ENCODE measurements at places on chromosomes 13 and 19.

DNA sequence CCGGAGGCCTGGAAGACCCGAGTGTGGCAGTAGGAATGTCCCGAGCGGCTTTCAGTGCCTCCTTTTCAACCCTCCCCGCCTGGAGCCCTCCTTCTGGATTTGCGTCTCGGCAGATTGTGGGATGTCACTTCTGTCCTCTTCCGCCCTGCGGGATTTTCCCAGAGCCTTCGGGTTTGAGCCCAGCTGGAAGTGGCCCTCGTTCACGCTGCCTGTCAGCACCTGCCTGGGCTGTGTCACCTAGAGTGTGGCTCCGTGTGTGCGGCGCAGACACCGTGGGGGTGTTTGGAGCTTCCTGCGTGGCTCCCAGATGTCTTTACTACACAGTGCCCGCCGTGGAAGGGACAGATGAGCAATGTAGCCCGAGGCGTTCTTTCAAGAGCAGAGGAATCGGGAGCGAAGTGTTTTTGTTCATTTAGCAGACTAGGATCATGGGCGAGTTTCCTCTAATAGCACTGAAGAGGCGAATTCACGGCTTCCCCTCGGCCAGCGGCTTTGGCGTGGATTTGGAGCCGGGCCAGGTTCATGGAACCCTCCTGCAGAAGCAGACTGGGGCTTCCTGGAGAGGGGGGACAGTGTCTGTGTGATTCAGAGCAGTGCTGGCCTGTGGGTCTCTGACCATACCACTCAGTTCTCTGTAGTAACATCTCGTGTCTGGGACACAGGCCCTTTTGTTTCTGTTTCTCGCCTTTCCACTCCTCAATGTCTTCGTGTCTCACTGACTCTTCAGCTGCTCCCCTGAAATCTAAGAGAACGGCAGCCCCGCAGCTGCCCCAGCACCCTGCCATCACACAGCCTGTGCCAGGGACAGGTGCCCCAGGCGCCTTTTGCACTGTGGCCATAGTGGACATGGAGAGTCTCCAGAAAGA, 68.0 kb downstream of the KDM4B start:
- DNase-seq, result no peak

- no peak for DNase-seq
These were observed 121.2 kb downstream of the SHISA2 start for GRCh38 chr13:25930653-25931052.

GRCh38 chr19:13195678-13196077, 45.5 kb downstream of the IER2 start:
- peak; percentile 30 for DNase-seq

DNA sequence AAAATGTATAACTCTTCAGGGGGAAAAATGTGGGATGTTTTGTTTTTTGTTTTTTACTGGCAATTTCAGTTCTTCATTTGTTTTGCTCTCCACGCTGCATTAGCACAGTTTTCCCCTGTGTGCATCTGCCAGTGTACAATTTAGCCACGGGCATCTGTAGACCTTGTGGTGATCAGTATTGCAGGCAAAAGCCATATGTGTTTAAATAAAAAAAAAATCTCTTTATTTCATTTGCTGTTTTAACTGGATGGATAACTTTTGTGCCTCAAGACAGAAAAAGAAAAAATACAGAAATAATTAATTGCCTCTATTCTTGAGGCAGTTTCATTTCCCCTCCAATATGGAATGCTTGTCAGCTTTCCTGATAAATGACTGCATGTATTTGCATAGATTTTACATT, 7.9 kb upstream of the MAB21L1 start:
- no peak for DNase-seq

DNA sequence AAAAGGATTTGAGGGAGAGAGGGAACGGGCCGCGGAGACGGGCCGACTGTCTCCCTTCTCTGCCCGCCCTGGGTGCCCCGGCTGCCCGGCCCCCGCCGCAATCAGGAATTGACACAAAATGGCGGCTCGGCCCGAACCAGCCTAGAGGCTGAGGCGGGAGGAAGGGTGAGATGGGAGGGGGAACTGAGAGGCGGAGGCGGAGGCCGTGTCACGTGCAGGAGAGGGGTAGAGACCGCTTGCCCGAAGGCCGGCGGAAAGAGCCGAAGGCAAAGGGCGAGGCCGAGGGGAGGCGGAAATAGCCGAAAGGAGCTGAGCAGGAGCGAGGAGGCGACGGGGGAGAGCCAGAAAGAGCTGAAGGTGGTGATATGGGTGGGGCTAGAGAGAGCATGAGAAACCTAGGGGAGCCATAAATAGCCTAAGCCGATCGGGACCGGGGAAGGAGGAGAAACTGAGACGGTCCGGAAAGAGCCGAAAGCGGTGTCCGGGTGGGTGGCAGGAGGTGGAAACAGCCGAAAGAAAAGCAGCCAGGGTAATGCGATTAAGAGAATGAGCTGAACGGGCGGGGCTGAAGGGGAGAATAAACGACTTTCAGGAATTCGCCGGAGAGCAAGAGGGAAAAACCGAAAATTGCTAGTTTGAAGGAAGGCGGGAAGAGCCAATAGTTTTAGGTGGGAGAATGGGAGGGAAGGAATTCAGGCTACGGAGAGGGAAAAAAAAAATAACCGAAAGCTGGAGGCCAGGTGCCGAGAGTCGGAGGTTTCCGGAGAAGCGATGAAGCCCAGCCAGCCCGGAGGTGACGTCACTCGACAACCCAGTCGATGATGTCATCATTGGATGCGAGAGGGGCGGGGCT, at the start of gene ZC3H4:
ZC3H4 (minus strand) TSS at position 780 of the 853 bp plus-strand sequence. CDS start 1,192 bp downstream, outside the sequence.
- peak; percentile 100 for DNase-seq

- no peak for DNase-seq
These were observed 166.6 kb downstream of the SLITRK6 start for GRCh38 chr13:85632526-85633195.

DNA sequence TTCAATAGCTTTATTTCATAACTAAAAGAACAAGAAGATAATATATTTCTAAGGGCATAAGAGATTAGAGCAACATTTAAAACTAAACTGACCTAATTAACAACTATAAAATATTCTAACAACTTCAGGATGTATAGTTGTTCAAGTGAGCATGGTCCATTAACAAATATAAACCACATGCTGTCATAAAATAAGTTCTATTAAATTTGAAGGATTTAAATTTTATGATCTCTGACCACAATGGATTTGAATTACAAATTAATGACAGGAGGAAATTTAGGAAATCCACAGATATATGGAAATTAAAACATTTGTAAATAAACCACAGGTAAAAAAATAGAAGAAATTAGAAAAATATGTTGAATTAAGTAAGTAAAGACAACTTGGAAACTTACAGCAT, 196.5 kb upstream of the PCDH20 start:
- no peak for DNase-seq

DNA sequence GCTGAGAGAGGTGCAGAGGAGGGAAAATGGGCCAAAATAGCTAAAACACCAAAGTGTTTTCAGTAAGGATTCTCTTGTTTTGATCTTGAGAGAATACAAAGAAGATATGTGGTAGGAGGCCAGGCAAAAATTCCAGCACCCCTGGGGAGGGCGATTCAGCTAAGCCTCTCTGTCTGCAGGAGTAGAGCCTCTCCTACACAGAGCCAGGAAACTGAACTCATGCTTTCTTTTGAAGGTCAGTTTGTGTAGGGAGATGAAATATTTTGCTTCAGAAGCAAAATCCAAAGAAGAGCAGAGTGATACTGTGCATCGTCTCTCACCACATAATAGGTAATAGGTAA, 565.0 kb downstream of the FGF9 start:
- DNase-seq, result no peak

GRCh38 chr19:1251330-1252220, 3.2 kb downstream of the MIDN start:
- peak; percentile 56 for DNase-seq

DNA sequence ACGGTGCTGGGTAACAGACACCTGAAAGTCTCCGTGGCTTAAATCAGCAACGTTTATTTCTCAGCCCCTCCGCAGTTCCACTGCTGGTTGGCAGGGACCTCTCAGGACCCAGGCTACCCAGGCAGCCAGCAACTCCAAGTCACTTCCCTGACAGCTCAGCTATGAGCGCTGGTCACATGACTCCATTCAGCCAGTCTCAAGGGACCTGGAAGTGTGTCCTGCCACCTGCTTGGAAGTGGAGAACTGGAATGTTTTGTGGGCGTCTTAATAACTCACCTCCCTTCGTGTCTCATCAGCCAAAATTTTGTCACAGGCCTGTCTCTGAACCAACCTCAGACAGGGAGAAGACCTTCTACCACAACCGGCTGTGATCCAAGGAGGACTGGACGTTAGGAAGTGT, 72.8 kb downstream of the DPF1 start:
- no peak for DNase-seq

DNA sequence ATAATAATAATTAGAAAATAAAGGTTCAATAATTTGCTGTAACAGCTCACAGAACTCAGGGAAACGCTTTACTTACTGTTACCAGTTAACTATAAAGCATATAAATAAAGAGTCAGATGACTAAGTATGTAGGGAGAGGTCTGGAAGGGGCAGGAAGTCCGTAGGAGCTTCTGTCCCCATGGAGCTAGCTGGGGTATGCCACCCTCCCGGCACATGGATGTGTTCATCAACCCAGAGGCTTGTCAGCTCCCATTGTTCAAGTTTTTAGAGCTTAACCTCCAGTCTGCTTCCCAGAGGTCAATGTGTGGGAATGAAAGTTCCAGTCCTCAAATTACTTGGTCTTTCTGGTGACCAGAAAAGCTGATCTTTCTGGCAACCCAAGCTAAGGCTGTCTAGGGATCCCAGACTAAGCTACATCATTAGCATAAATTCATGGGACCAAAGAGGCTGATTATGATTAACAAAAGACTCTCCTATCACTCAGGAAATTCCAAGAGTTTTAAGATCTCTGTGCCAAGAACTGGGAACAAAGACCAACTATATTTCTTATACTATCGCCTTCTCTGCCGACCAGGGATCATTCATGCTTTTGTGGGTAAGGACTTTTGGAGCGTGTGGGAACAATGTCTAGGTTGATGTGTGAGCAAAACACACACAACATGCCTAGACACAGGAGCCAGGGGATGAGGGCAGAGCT, 31.7 kb upstream of the ZNF507 start:
- DNase-seq, result no peak

DNA sequence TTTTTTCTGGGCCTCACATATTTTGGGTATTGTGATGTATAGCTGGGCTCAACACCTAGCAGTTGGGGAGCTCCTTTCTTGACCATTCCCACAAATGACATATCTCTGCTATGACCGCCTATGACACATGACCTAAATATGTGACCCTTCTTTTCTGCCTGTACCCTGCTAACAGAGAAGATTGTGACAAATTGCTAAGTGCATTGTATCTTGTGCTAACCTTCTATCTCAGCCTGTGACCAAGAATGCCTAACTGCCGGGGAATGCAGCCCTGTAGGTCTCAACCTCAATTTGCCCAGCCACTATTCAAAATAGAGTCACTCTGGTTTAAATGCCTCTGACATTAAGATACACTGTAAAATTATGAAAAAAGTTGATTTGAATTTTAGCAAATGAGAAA, 6.8 kb upstream of the ZNF429 start:
- DNase-seq, result no peak

- DNase-seq, result no peak
These were observed 17.2 kb downstream of the BRD4 start for GRCh38 chr19:15315101-15315500.

GRCh38 chr13:45257638-45258333, 56.9 kb upstream of the KCTD4 start:
- no peak for DNase-seq

GRCh38 chr13:32537580-32538142, 934 bp downstream of the N4BP2L2 start:
- peak; percentile 6 for DNase-seq

- no peak for DNase-seq
These were observed 24.0 kb downstream of the STARD13 start for GRCh38 chr13:33261387-33262061.

GRCh38 chr19:56765137-56765536, 75.4 kb downstream of the PEG3 start:
- DNase-seq, result no peak

DNA sequence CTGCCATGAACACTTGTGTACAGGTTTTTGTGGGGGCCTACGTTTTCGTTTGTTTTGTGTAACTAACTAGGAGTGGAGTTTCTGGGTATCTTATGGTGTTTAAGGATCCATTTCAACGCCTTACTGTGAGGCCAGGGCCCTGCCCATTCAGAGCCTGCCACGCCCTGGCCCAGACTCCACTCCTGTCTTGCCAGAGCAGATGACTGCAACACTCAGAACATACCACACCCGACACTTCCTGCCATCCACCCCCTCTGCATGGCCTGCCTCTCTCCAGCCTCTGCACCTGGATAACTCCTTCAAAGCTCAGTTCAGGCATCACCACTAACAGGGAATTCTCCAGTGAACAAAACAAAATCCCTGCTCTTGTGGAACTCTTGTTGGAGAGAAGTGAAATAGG, 43.2 kb downstream of the RGCC start:
- no peak for DNase-seq

GRCh38 chr13:21364916-21365315, 94.2 kb downstream of the ZDHHC20 start:
- no peak for DNase-seq

DNA sequence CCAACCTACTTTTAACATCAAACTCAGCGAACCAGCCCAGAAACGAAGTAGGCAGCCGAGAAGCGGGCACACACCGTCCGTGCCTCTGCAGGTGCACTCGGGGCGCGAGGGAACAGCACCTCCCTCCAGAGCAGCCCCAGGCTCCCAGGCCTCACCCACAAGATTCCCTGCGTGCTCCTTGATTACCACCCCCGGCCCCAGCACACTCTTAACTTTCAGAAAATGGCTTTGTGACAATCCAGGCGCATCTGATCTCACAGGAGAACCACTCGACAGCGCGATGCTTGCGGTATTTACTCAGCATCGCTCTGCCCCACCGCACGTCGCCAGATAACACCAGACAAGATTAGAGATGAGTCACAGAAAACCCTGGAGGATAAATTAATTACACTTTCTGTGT, 134.9 kb upstream of the SPACA7 start:
- no peak for DNase-seq

GRCh38 chr13:45928176-45928575, 76.6 kb upstream of the SIAH3 start:
- DNase-seq, result no peak

- DNase-seq, result peak; percentile 70
These were observed 11.9 kb upstream of the PRKD2 start for GRCh38 chr19:46728693-46729339.

GRCh38 chr19:13034636-13035035, 39.4 kb downstream of the NFIX start:
- DNase-seq, result no peak

- DNase-seq, result no peak
These were observed 138.6 kb upstream of the UFM1 start for GRCh38 chr13:38210928-38211596.

GRCh38 chr13:19183676-19184075, 2.1 kb upstream of the TUBA3C start:
- no peak for DNase-seq

- DNase-seq, result no peak
These were observed 711.8 kb downstream of the UQCRFS1 start for GRCh38 chr19:28500982-28501630.

GRCh38 chr13:40230833-40231266, 435.6 kb downstream of the FOXO1 start:
- DNase-seq, result no peak

- DNase-seq, result no peak
These were observed 808.6 kb upstream of the ARGLU1 start for GRCh38 chr13:107376341-107377125.
